ENCODE measurements at places on chromosomes 5 and 9.

GRCh38 chr9:22693156-22693555 lies 246.5 kb downstream of the DMRTA1 start:
- DNase-seq = no peak

GRCh38 chr5:24735284-24735683 lies 90.5 kb upstream of the CDH10 start:
- no peak for DNase-seq

- no peak for DNase-seq
Observed at GRCh38 chr5:111454198-111454622, 58.1 kb downstream of the STARD4 start.

- no peak for DNase-seq
Observed at GRCh38 chr5:37043693-37044092, 167.1 kb downstream of the NIPBL start.

DNA sequence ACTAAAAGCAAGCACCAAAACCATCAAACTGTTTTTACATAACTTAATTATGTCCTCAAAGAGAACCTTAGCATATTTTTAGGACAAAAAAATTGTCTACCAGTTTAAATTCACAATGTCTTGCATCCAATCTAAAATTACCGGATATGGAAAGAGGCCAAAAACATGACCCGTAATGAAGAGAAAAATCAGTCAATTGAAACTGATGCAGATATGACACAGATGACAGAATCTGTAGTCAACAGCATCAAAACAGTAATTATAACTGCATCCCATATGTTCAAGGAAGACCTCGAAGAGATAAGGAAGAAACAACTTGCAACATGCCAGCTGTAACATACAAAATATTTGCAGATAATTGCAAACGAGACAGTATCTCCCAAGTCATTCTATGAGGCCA lies 473.2 kb downstream of the SEMA5A start:
- DNase-seq = no peak

DNA sequence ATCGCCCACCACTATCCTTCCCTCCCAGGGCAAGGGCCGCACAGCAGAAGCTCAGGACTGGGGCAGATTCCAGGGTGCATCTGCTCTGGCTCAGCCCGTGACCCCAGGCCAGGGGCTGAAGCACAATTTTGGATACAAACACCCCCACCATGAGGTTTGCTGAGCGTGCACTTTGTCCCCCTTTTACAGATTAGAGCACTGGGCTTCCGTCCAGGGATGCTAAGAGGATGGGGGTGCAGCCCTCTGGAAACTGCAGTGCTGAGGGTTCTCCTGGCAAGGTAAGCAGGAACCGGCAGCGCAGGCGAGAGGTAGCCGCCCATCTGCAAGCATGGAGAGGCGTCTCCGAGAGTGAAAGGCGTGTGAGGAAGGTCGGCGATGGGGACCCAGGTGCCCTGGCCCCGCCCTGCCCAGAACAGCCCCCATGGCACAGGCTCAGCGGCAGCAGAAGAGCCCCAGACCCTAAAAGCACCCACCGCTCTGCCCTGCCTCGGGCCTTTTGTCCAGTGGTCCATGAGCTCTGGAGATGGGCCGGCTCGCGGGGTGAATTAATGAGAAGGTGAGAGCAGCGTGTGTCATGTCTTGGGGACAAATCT lies 54.5 kb upstream of the OLFM1 start:
- DNase-seq = no peak

GRCh38 chr9:88766778-88767503 lies 224.3 kb upstream of the S1PR3 start:
- no peak for DNase-seq

- no peak for DNase-seq
Observed at GRCh38 chr5:132076202-132076830, 2.7 kb downstream of the CSF2 start.

- no peak for DNase-seq
Observed at GRCh38 chr5:154850255-154851062, at the start of gene FAXDC2. TSS of gene FAXDC2 (minus strand) at chr5:154850603. CDS start at chr5:154838178, 12,425 bp downstream.

GRCh38 chr5:129541648-129542251 lies 81.7 kb downstream of the ADAMTS19 start:
- DNase-seq = no peak

- no peak for DNase-seq
Observed at GRCh38 chr5:171650597-171650996, 135.0 kb upstream of the SMIM23 start.

GRCh38 chr5:179606071-179606909 lies 17.2 kb downstream of the HNRNPH1 start:
- no peak for DNase-seq

GRCh38 chr5:80355686-80356085 lies 35.9 kb downstream of the SPZ1 start:
- DNase-seq = no peak

- no peak for DNase-seq
Observed at GRCh38 chr9:126150411-126151030, 176.1 kb upstream of the MVB12B start.

- DNase-seq = no peak
Observed at GRCh38 chr9:28342815-28343338, 769.6 kb upstream of the C9orf72 start.

All from NCI-H2107 (cell line).